HS-27A (cell line): ENCODE measurements at places on chromosomes 12 and 14.

DNA sequence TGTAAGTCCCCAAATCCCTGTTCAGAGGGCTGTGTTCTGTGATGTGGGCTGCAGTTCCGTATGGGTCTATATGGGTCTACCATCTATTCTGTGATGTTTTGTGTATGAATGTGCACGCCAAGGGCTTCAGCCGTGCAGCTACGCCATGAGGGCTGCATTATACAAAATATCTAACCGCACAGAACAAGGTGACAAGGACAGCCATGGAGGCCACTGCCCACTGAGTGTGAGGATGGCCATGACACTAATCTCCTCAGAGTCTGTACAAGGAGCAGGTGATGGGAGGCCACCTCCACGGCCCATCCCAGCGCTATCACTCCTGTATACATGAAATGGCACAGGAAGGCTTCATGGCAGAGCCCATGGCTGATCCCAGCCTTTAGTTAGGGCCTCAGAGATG lies 102.0 kb downstream of the DICER1 start:
- DNase-seq: no peak

GRCh38 chr12:75890660-75891059 lies 140.9 kb downstream of the PHLDA1 start:
- DNase-seq: no peak

- DNase-seq: no peak
These were observed 355.9 kb upstream of the SEL1L start for GRCh38 chr14:81889529-81889928.

DNA sequence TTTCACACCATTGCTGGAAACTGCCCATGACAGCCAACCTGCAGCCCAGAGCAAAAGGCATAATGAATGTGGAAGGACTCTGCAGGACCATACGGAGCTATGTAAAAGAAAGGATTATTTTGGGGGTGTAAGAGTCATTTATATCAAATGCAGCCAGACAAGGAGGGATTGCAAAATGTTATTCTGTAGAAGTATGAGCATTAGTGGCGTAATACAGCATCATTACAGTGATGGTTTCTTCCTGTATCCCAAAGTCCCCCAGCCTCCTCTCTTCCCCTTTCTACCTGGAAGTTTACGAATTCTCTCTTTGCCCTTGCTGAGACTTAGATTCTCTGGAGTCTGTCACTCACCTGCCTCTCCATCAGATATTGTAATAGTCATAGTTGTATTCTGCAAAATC lies 89.9 kb downstream of the BORCS5 start:
- no peak for DNase-seq

GRCh38 chr14:84797326-84797725 lies 732.6 kb upstream of the FLRT2 start:
- DNase-seq: no peak

DNA sequence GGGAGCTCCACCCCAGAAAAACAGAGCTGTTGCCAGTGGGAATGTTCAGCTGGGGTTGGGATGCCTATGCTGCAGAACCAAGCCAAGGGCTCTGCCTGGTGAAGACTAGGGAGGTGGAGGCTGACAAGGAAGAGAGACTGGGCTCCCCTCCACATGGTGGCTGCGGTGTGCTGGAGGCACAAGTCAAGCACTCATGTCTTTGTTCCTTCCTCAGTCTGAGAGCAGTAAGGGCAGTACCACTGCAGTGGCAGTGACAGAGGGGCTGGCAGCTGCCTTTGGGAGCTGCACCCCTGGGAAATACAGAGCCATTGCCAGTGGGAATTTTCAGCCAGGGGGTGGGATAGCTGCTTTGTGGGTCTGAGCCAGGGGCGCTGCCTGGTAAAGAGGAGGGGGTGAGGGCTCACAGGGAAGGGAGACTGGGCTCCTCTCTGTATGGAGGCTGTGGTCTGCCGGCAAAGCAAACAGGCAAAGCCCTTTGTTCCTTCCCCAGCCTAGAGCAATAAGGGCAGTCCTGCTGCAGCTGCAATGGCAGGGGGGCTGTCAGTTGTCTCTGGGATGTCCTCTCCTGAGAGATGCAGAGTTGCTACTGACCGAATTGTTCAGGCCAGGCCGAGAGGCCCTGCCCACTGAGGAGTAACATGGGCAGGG lies 255.9 kb downstream of the RAD51B start:
- no peak for DNase-seq
